ENCODE measurements at places on chromosomes 3 and 15.

DNA sequence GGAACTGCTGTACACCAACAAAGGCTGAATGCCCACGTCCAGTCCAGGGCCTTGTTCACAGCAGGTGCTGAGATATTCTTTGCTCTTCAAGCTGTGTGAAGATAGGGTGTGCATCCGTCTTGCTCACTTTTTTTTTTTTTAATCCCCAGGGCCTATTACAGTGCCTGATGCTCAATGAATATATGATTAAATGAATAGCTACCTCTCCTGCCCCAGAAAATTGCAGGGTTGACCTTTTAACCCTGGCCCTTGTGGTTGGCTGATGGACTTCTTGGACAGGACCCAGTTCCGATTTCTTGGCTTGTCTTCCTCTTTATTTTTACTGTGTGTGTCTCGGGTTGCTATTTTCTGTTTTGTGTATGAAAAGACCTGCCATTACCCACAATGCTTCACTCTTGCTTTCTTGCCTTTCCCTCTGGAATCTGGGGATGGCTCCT is 2.9 kb upstream of the FYTTD1 start:
- no peak for DNase-seq

- DNase-seq = no peak
These were observed 100.5 kb downstream of the OSBPL10 start for GRCh38 chr3:31880482-31881078.

DNA sequence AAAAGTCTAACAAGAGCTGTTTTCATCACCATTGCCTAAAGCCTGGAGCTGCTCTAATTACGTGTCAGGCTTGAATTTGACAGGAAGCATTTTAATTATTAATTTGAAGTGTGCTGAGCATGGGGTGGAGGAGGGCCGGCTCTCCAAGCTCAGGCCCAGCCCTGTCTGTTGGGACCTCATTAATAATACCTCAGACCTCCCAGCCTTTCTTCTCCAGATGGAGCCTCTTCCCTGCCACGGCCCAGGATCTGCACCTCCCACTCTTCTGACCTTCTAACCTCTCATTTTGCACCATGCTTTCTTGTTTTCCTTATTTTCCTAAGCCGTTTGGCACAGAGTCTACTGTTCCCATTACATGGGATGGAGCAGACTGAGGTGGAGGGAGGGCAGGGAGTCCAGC is 30.0 kb downstream of the INSYN1 start:
- no peak for DNase-seq

DNA sequence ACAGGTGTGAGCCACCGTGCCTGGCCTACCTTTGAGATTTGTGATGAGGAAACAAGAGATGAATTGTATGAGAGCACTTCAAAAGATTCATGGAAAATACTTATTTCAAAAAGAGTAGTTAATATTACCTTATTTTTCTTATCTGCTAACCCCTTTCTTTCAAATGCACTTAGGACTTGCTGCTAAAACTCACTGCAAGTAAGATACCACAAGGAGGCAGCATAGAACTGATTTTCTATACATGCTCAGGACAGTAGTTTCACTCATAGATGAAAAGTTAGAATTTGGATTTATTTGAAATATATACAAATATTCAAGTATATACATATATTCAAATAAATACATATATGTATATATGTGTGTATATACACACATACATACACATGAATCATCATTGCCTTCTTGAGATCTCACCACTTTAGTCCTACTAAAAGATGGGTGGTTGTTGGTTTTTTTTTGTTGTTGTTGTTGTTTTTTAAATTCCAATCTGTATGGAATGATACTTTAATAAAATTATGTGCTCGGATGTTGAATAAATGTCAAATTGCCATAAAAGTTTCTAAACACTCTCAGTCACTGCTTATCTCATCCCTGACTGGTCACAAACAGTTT is 2.4 kb downstream of the CCNDBP1 start:
- no peak for DNase-seq

GRCh38 chr3:141436180-141436579 is 50.6 kb upstream of the RASA2 start:
- no peak for DNase-seq

GRCh38 chr15:90481023-90481422 is 48.7 kb upstream of the CRTC3 start:
- DNase-seq = no peak

- no peak for DNase-seq
These were observed 241.7 kb upstream of the GBE1 start for GRCh38 chr3:82002986-82003642.

DNA sequence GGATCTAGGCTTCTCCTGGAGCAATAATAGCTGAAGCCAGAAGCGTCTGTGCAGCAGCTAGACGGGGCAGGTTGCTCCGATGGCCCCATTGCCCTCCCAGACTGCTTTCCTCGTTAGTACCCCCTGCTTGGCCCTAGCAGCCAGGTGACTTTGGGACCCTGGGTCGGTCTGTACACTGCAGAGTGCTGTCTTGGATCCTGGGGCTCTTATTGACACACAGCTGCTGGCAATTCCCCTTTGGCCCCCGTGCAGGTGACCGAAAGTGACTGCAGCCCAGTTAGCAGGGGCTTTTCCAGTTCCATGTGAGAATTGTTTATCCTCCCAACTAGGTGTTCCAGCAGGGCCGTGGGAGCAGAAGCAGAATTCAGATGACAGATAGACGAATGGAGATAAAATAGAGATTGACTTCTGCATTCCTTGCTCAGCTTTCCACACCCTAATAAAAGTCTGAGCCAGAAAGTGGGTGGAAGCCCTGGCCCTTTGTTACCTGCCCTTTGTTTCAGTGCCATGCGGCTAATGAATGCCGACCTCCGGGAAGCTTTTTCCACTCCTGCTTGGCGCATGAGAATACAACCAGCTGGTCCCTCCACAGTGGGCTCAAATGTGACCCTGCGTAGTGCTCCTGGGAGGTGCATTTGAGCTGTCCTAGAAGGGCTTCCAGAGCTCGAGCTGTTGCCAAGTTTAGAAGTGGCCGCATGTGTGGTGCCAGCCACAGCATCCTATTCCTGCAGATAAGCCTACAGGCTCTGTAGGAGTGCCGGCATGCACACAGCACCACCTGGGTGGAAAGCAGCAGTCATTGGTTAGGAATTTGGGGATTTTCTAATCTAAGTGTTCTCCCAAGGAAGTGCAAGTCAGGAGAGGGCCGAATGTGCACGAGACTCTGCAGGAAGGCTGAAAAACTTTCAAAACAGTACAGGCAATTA is 94.4 kb downstream of the SLCO3A1 start:
- DNase-seq = no peak

GRCh38 chr3:78004571-78004970 is 964.7 kb downstream of the ROBO2 start:
- no peak for DNase-seq

DNA sequence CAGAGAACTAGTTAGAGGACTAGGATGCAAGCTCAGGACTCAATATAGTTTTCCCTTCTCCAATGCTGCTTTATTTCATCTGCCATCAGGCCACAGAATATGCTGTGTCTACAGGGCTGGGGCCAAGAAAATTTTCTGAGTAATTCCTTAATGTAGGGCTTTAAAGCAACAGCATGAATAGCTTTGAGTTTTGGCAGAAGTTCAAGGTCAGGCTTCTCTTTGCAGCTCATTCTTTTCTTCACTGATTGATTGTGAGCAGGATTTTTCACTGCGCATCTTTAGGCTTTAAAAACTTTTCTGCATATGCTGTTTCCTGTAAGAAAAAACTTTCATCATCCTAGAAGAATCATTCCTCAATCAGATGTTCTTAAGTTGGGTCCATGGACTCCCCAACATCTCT is 4.6 kb downstream of the TMEM108 start:
- no peak for DNase-seq

DNA sequence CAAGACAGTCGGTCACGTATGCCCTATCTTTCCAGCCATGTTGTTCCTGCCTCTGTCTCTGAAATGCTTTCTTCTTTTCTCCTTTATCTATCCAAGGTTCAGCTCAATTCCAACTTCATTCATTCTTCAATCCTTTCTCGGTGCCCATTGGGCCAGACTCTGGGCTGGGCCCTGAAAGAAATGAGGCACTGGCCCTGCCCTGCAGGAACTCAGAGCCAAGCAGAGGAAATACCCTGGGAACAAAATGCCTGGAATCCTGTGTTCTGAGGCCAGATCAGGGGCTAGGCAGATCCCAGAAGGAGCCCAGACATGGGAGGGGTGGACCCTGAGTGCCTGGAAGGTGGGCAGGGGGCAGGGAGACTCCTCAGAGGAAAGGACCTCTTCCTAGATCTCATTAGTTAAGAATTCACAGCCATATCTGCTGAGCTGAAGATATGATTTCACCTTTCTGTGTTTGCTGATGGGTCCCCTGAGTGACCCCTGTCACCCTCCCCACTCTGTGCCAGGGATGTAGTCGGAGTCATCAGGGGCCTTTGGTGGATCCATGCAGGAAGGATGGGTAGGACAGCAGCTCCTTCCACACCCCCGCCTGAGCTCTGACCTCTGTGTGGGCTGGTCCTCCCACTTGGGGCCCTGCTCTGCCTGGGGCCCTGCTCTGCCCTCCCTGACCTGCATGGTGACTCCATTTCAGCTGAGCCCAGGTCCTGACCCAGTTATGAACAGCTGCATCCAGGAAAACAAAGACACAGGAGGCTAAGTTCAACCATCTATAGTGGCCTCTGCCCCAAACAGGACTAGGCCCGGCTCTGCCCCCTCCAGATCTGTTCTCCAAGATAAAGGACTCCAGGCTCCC is 5.3 kb upstream of the DAPK2 start:
- DNase-seq = no peak

- no peak for DNase-seq
These were observed 79.6 kb upstream of the DCBLD2 start for GRCh38 chr3:98980915-98981596.

GRCh38 chr15:67174864-67175573 is 79.4 kb downstream of the AAGAB start:
- DNase-seq = no peak

GRCh38 chr3:123449997-123450604 is 1.2 kb upstream of the ADCY5 start:
- no peak for DNase-seq

DNA sequence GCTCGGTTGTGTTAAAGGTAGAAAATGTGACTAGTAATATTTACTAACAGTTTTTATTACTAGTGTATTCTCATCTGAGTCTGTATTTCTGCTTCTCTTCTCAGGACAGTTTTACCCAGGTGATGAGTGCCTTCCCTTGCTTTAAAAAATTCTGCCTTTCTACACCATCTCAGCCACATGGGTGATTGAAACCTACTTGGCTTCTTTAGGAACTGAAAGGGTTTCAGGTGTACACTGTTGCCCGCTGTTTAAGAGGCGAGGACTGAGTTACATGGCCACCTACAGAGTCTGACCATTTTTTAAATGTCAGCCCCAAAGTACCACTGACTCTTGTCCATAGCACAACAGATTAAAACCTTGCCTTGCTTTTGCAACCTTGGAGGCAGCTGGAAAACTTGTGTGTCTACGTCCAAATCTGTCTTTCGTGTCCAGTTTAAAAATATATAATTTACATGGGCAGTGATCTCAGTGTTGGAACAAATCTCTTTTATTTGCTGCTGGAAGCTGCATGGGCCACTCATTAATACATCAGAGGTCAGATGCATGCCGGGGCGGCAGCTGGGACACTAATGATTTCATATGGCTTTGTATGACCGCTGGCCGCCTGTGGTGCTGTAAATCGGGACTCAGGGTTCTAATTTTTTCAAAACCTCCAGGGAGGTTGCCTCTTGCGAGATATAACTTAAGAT is 44.6 kb downstream of the TRIM71 start:
- no peak for DNase-seq

DNA sequence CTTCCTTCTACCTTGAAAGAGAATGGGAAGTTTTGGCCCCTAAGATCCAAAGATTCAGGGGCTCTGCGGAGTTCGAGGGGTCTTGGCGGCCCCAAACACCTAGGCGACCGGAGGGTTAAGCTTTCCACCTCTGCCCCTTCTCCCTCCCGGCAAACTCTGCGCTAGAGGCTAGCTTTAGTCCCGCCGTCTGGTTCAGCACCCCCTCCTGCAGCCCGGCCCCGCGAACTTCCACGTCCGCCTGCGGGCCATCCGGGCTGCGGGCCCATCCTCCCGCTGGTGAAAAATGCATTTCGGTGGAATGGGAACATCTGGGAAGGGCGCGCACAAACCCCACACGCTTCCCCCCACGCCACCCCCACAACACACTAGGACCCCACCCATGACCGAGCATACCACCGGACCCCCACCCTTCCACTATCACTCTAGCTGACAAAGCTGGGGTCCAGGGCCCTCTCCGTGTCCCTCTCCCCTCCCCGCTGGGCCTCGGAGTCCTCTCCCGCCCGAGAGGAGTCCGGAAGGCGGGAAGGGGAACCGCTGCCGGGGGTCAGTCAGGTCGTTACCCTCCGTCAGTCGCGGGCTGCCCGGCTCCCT is 1.0 kb downstream of the SHOX2 start:
- DNase-seq = no peak

GRCh38 chr3:65342084-65342683 is 654.4 kb upstream of the ADAMTS9 start:
- DNase-seq = no peak

DNA sequence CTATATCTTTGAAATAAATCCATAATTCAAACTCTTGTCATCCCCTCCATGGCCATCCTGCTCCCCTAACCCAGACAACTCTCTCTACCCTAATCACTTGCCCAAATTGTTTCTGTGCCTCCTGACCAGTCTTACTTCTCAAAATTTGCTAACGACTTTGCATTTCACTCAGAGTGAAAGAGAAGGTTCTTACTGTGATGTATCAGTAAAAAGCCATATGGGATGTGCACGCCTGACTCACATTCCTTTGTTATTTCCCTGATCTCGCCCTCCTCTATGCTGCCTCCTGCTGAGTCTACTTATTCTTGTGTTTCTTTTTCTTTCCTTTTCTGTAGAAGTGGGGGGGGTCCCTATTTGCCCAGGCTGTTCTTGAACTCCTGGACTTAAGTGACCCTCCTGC is 487.2 kb upstream of the FRG2C start:
- DNase-seq = no peak

DNA sequence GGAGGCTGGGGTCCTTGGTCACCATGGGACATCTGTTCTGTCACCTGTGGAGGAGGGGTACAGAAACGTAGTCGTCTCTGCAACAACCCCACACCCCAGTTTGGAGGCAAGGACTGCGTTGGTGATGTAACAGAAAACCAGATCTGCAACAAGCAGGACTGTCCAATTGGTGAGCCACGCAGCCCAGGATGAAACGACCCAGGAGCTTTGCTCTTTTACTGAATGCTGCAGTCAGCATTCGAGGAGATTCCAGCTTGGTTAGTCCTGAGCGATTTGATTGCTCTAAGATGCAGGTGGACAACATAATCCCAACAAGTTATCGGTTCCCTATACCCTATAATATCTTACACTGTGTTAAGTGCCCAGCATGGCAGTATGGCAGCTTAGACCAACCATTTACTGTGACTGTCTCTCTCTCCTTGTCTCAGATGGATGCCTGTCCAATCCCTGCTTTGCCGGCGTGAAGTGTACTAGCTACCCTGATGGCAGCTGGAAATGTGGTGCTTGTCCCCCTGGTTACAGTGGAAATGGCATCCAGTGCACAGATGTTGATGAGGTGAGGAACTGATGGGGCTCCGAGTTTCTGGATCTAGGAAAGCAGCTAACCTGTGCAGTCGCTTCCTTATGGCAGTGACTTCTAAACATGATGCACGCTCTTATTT is 7.8 kb downstream of the THBS1 start:
- no peak for DNase-seq

DNA sequence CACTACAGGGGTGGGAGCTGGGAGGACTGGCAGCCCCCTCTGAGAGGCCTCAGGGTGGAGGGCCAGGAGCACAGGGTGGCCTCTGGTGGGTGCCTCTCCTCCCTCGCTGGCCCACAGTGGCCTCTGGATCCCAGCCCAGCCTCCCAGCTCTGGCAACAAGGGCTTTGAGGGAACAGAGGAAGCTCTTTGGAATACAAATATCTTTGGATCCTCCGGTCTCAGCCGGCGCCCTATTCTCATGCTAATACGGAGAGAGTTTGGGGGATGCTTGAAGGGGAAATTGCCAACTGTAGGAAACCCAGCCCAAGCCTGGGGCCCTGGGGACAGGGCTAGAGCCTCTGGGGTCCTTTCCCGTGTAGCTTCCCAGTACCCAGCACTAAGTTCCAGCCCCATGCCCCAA is 33.4 kb upstream of the INSYN1 start:
- DNase-seq = no peak
